ENCODE measurements at places on chromosomes 5 and 9. TPM values are rescaled to one million over a fixed set of nuclear protein-coding genes. Genes with fewer than 3 reads are reported as not detected.

GRCh38 chr9:117725426-117725887 is 21.3 kb downstream of the TLR4 start:
- H3K4me1 ChIP-seq = peaks cover 8% of the 10 kb centered on the region
- no peak overlapping the region for H3K4me3 ChIP-seq
- H3K27ac ChIP-seq = no peak overlapping the region
- no peaks in the 10 kb centered on the region for H3K36me3 ChIP-seq
- peaks cover 28% of the 10 kb centered on the region for H3K27me3 ChIP-seq
- no peak for DNase-seq

- no peak for DNase-seq
- H3K27me3 ChIP-seq = no peaks in the 10 kb centered on the region
- H3K36me3 ChIP-seq = no peaks in the 10 kb centered on the region
- H3K4me1 ChIP-seq = no peaks in the 10 kb centered on the region
Observed at GRCh38 chr9:98990181-98990870, 46.6 kb downstream of the COL15A1 start.

DNA sequence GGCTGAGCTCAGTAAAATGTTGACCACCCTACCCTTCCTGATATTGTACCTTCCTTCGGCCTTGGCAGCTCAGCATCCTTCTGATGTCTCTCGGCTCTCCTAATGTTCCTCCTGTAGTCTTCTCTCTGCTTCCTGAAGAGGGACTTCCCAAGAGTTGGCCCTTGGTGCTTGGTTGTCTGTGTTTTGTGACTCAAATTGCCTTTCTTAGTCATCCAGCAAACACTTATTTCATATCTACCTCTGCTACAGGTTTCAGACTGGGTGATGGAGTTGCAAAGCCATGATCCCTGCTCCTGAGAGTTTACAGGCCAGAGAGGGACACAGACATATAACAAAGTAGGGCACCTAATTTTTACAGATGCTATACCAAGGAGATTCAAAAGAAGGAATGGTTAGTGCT is 70.1 kb downstream of the SV2C start:
- H3K4me3 ChIP-seq = no peak overlapping the region
- peaks cover 9% of the 10 kb centered on the region for H3K36me3 ChIP-seq
- H3K27ac ChIP-seq = no peak overlapping the region
- DNase-seq = no peak
- H3K4me1 ChIP-seq = peaks cover 14% of the 10 kb centered on the region

DNA sequence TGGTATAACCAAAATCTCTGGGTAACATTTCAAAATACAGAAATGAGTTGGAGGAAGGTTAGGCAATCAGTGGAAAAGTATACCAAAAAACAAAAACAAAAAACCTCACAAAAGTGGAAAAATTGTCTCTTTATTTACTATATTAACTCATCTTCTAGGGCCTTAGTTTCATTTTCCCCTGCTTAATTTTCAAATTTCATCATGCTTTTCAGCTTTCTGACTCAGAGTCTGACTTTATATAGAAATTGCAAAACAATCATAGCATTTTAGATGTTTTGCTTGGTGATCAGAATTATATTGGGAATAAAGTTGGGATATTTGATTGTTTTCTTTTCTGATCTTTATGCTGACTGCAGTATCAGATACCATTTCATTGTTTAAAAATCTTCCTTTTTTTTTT is 257.0 kb upstream of the PRR16 start:
- H3K27ac ChIP-seq = no peak overlapping the region
- H3K4me3 ChIP-seq = no peak overlapping the region
- H3K4me1 ChIP-seq = peaks cover 4% of the 10 kb centered on the region
- no peak for DNase-seq

DNA sequence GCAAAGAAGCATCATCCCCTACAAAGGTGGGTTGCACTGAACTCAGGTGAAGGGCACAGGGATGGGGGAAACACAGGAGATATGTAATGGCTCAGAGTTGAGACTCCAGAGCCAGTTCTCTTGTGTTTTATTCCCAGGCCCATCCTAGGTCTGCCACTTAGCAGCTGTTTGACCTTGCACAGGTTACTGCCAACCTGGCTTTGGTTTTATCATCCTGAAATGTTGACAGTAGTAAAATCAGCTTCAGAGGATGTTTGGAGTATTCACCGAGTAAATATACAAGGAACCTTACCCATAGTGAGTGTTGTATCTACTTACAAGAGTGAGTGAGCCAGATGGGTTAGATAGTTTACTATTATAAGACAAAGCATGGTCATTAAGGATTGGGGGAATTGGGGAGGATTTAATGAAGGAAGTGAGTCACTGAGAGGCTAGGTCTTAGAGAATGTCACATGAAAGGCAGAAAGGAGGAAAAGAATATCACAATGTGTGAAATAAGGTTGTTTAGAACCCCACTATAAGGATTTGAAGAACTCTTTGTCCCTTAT is 141.3 kb downstream of the MAN2A1 start:
- H3K4me3 ChIP-seq = no peak overlapping the region
- DNase-seq = no peak
- peaks cover 6% of the 10 kb centered on the region for H3K4me1 ChIP-seq

DNA sequence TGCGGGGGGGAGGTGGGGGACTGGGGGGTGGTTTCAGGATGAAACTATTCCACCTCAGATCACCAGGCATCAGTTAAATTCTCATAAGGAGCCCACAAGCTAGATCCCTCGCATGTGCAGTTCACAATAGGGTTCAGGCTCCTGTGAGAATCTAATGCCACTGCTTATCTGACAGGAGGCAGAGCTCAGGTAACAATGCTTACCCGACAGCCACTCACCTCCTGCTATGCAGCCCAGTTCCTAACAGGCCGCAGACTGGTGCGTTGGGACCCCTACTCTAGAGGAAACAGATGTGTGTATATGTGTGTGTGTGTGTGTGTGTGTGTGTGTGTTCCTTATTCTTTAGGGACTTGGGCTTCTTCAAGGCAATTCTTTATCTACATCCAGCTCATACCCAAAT is 352.3 kb upstream of the CCNH start:
- H3K36me3 ChIP-seq = no peaks in the 10 kb centered on the region
- peaks cover 11% of the 10 kb centered on the region for H3K27me3 ChIP-seq
- no peaks in the 10 kb centered on the region for H3K4me1 ChIP-seq

- DNase-seq = no peak
- no peak overlapping the region for H3K27ac ChIP-seq
- peaks cover 22% of the 10 kb centered on the region for H3K27me3 ChIP-seq
- no peak overlapping the region for H3K4me3 ChIP-seq
Observed at GRCh38 chr9:121445986-121446385, 53.7 kb downstream of the GGTA1 start.

GRCh38 chr9:124658165-124659017 is 112.7 kb downstream of the NR6A1 start:
- H3K4me1 ChIP-seq = peaks cover 64% of the 10 kb centered on the region
- peak; percentile 82 for DNase-seq
- peak overlapping the region; percentile 95 for H3K4me3 ChIP-seq

GRCh38 chr5:37071901-37072581 is 177.1 kb downstream of the CPLANE1 start:
- DNase-seq = no peak
- H3K4me3 ChIP-seq = no peak overlapping the region
- no peaks in the 10 kb centered on the region for H3K36me3 ChIP-seq
- no peaks in the 10 kb centered on the region for H3K27me3 ChIP-seq
- H3K4me1 ChIP-seq = no peaks in the 10 kb centered on the region

DNA sequence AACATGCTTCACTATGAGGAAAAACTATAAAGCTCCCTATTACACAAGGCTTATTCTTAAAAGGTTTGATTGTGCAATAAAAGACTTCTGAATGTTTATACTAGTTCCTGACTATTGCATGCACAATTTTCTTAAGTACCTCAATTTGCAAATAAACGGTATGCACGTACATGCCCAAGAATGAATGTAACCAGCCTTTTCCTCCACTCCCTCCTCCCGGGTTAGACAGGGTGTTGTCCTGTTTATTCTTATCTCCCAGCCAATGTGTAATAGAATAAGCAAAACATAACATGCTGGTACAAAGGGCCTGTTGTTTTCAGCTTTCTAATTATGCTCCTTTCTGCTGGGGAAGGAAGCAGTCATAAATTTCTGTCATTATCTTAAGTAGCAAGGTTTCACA is 79.1 kb downstream of the AOPEP start:
- peaks cover 9% of the 10 kb centered on the region for H3K4me1 ChIP-seq
- H3K27ac ChIP-seq = no peak overlapping the region
- peaks cover 9% of the 10 kb centered on the region for H3K36me3 ChIP-seq
- H3K27me3 ChIP-seq = no peaks in the 10 kb centered on the region
- no peak for DNase-seq

- H3K27ac ChIP-seq = no peak overlapping the region
- no peak overlapping the region for H3K4me3 ChIP-seq
- no peak for DNase-seq
- H3K4me1 ChIP-seq = peaks cover 26% of the 10 kb centered on the region
Observed at GRCh38 chr5:179608131-179608581, 15.3 kb downstream of the HNRNPH1 start.

- H3K27me3 ChIP-seq = peaks cover 12% of the 10 kb centered on the region
- no peak overlapping the region for H3K27ac ChIP-seq
- H3K4me3 ChIP-seq = no peak overlapping the region
Observed at GRCh38 chr9:130417602-130418001, 27.2 kb upstream of the ASS1 start.

GRCh38 chr5:14777932-14778791 is 93.4 kb downstream of the ANKH start:
- no peaks in the 10 kb centered on the region for H3K36me3 ChIP-seq
- DNase-seq = no peak
- peaks cover 31% of the 10 kb centered on the region for H3K4me1 ChIP-seq
- no peaks in the 10 kb centered on the region for H3K27me3 ChIP-seq

DNA sequence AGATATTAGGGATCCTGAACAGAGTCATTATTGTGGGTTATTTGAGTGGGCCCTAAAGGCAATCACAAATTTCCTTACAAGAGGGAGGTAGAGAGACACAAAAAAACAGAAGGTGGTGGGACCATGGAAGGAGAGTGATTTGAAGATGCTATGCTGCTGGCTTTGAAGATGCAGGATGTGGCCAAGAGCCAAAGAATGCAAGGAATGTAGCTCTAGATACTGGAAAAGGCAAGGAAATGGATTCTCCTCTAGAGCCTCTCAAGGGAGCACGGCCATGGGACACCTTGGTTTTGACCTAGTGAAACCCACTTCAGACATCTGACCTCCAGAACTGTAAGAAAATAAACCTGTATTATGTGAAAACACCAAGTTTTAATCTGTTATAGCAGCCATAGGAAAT is 53.8 kb downstream of the TTC39B start:
- no peaks in the 10 kb centered on the region for H3K36me3 ChIP-seq
- H3K27ac ChIP-seq = no peak overlapping the region
- peaks cover 17% of the 10 kb centered on the region for H3K4me1 ChIP-seq
- H3K4me3 ChIP-seq = no peak overlapping the region
- no peak for DNase-seq

DNA sequence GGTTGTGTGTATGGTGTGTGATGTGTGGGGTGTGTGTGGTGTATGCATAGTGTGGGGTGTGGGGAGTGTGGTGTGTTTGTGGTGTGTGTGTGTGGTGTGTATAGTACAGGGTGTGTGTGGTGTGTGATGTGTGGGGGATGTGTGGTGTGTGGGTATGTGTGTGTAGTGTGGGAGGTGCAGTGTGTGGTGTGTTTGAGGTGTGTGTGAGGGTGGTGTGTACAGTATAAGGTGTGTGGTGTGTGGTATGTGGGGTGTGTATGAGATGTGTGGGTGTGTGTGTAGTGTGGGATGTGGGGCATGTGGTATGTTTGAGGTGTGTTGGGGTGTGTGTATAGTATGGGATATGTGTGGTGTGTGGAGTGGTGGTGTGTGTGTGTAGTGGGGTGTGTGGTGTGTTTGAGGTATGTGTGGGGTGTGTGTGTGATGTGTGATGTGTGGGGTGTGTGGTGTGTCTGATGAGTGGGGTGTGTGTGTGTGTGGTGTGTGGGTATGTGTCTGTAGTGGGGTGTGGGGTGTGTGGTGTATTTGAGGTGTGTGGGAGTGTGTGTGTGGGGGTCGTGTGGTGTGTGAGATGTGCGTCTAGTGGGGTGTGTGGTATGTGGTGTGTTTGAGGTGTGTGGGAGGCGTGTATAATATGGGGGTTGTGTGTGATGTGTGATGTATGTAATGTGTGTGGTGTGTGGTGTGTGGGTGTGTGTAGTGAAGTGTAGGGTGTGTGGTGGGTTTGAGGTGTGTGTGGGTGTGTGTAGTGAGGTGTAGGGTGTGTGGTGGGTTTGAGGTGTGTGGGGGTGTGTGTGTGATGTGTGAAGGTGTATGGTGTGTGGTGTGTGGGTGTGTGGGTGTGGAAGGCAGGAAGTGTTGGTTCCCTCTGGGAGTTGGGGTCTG is 8.6 kb downstream of the ECSCR start:
- H3K27me3 ChIP-seq = no peaks in the 10 kb centered on the region
- no peak for DNase-seq
- H3K27ac ChIP-seq = peak overlapping the region; percentile 50
- peaks cover 36% of the 10 kb centered on the region for H3K4me1 ChIP-seq

- no peak overlapping the region for H3K27ac ChIP-seq
- no peak for DNase-seq
- H3K36me3 ChIP-seq = no peaks in the 10 kb centered on the region
- H3K4me3 ChIP-seq = no peak overlapping the region
Observed at GRCh38 chr5:174327317-174327864, 281.9 kb downstream of the NSG2 start.

GRCh38 chr5:9653811-9654210 is 23.7 kb upstream of the TAS2R1 start:
- no peak overlapping the region for H3K27ac ChIP-seq
- no peaks in the 10 kb centered on the region for H3K36me3 ChIP-seq
- no peak for DNase-seq

- peaks cover 23% of the 10 kb centered on the region for H3K4me1 ChIP-seq
- H3K27ac ChIP-seq = no peak overlapping the region
- DNase-seq = no peak
- H3K36me3 ChIP-seq = no peaks in the 10 kb centered on the region
- H3K27me3 ChIP-seq = peaks cover 12% of the 10 kb centered on the region
Observed at GRCh38 chr9:98998441-98999151, 54.9 kb downstream of the COL15A1 start.

PCDHGB3 gene
- 0.71 TPM for total RNA-seq

ORM2 gene
- not detected for total RNA-seq

CDHR2 gene
- 0.40 TPM for total RNA-seq

OCLN gene
- total RNA-seq = 0.67 TPM

RNF183 gene
- not detected for total RNA-seq

LRRC26 gene
- total RNA-seq = not detected

FRMPD1 gene
- not detected for total RNA-seq

Measured in natural killer cell treated with Interleukin-12 subunit alpha and Interleukin-12 subunit beta and Interleukin-15 and Interleukin-18, amount 100 ng/mL, for 72 hours (primary cell).